Omental fat pad (tissue), 4 donors: ENCODE measurements at places on chromosomes 2 and 18. TPM values are rescaled to one million over a fixed set of nuclear protein-coding genes. Genes with fewer than 3 reads are reported as not detected.

SLC9A4 gene
- not detected for total RNA-seq

REG1A gene
- not detected for total RNA-seq

MSH2 gene
- 11.2 TPM for total RNA-seq

MREG gene
- 3.1 TPM for total RNA-seq

LRRC30 gene
- total RNA-seq: not detected

DNA sequence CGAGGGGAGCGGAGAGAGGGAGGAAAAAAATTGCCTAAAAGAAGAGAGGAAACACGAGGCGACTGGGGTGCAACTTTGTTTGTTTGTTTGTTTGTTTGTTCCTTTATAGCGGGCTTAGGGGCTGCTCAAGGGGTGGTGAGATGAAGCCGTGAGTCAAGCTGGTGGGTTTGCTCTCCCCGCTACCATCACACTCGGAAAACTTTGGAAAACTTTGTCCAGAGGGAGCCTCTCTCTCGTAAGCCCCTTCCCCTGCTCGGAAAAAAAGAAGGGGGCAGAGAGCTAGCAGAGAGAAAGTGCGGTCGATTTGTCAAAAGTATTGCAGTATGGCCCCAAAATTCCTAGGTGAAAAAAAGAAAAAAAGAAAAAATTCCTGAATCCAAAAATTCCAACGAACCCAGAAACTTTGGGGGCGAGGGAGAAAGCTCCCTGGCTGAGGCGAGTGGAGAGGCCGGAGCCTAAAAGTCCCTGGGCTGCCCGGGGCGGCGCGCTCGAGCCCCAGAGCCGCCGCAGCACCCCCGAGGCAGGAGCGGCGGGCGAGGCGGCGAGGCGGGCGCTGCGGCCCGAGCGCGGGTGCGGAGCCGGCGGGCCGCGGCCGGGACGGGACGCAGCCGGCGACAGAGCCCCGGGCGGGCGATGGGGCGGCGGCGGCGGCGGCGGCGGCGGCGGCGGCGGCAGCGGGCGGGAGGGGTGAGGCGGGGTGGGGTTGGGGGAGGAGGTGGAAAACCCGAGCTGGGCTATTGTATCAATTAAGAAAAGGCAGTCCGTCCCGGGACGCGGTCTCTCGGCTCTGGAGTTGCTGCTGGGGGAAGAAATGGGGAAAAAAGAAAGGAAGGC lies 558 bp upstream of the CYP26B1 start:
- DNase-seq: no peak

- no peak for DNase-seq
Observed at GRCh38 chr2:206164261-206164862, 4.7 kb downstream of the EEF1B2 start.

- DNase-seq: no peak
Observed at GRCh38 chr2:170813611-170814532, 2.8 kb upstream of the GAD1 start.

DNA sequence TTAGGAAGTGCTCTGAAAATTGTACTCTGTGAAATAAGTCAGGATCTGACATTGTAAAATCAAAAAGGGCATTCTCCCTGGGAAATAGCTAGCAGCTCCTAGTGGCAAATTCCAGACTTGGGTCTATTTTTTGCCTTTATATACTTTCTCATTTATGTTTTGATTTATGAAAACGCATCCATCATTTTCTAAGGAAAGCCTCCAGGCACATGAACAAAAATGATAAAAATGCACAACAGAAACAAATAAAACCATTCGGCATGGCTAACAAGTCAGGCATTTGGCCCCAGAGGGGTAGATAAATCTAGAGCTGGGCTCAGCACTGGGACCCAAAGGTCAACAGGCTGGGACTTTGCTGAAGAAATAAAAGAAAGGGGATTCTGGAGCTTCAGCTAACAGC lies 167.0 kb downstream of the BCL11A start:
- DNase-seq: no peak

DNA sequence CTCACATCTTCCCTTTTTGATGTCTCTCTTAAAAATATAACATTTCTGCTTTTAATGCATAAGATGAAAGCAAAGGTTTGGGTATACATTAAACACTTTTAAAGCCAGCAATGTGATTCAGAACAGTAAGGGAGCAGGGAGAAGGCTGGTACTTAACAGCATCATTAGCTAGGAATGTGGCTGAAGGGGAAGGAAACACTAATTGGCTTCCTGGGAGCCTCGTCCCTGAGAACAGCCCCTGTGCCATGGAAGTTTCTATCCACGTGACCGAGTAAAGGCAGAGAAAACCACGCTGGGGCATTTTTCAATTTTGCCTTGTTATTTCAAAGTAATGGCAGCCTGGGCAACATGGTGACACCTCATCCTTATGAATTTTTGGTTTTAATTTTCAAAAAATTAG lies 109.2 kb upstream of the GPC1 start:
- no peak for DNase-seq

DNA sequence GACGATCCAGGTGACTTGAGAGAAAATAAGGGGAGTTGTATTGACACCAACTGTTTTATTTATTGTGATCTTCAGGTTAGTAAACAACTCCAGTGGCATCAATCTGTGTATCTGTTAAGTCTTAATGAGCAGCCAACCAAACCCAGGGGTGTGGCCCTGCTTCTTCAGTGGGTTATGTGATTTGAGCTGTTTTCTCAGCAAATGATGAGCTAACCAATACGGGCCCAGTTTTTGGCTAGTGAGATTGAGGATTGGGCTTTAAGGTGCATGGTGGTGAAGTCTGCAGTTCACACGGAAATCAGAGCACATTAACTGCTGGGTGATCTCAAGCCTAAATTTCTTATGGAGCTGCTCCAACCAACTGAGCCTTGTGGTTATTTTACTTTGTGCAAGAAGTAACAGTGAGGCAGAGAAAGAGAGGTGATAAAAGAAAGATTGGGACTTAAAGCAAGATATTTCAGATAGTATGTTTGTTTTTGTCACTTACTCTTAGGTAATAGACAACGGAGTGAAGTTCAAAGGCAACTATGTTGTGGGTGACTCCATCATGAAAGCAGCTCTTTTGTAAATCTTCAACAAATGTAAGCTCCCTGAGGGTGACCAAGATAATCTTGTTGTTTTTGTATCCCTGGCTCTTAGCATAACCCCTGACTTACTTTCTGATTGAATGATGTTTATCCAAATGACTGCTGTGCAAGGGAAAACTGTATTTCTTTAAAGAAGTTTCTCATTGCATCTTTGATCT lies 2.4 kb downstream of the MTCL1 start:
- no peak for DNase-seq
